Psoas muscle (tissue), 8 donors: ENCODE measurements at places on chromosomes 3 and 15.

GRCh38 chr15:34353627-34354026 lies 10.5 kb downstream of the NUTM1 start:
- DNase-seq = no peak

- DNase-seq = no peak
Observed at GRCh38 chr3:104596551-104596950, 770.2 kb upstream of the ALCAM start.

DNA sequence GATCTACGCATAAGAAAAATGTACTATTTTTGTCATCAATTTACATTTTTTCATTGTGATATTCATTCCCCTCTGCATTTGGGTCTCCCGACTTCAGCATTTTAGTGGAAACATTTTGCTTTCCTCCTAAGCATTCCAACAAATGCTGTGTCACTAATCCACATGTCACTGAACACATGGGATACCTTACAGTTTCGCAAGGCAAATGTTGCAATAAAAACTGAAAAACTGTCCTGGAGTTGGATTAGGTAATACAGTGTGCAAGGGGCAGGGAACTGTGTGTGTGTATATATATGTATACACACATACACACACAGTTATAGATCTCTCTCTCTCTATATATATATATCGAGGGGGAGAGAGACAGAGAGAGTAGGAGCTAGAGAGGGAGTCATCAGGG lies 632.2 kb downstream of the MAGI1 start:
- DNase-seq = no peak

DNA sequence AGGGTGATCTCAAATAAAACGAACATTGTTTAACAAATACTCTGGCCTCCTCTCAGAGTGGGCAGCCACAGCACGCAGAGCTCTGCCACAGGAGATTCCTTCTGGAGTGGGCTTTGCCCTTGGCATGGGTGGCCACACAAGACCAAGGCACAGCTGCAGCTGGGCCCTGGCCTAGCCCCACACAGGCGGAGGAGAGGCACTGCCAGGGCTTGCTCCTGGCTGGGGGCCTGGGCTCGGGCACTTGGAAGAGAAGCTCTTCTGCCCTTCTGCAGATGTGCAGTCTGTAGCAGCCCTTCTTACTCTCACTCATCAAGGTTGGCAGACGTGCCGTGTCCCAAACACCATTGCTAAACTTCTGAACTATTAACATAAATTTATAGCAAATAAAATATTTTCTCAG lies 67.2 kb downstream of the CRTC3 start:
- DNase-seq = no peak

- no peak for DNase-seq
Observed at GRCh38 chr3:60743631-60744164, 507.6 kb downstream of the FHIT start.

GRCh38 chr15:65082303-65082953 lies 5.9 kb downstream of the KBTBD13 start:
- no peak for DNase-seq

DNA sequence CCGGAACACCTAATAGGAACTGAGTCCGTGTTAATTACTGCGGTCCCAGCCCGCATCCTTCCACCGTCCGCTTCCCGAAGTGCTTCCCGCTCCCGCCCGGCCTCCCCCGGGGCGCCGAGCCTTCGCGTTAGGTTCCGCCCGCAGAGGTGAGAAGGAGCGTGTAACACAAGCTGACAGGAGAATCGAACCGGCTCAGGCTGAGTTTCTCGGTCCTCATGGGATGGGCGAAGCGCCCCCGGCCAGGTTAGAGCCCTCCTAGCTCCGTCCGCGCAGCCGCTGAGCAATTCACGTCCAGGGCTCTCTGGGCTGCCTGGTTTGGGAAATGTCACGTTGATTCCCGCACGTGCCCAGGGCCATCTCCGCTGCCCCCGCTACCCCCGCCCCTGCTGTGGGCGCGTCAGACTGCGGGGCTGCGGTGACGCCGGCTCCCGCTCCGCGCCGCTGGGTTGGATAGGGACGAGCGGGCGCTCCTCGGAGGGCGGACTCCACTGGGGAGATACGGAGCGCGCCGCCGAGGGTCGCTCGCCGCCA lies 954 bp downstream of the CLDN11 start:
- peak; percentile 60 for DNase-seq

DNA sequence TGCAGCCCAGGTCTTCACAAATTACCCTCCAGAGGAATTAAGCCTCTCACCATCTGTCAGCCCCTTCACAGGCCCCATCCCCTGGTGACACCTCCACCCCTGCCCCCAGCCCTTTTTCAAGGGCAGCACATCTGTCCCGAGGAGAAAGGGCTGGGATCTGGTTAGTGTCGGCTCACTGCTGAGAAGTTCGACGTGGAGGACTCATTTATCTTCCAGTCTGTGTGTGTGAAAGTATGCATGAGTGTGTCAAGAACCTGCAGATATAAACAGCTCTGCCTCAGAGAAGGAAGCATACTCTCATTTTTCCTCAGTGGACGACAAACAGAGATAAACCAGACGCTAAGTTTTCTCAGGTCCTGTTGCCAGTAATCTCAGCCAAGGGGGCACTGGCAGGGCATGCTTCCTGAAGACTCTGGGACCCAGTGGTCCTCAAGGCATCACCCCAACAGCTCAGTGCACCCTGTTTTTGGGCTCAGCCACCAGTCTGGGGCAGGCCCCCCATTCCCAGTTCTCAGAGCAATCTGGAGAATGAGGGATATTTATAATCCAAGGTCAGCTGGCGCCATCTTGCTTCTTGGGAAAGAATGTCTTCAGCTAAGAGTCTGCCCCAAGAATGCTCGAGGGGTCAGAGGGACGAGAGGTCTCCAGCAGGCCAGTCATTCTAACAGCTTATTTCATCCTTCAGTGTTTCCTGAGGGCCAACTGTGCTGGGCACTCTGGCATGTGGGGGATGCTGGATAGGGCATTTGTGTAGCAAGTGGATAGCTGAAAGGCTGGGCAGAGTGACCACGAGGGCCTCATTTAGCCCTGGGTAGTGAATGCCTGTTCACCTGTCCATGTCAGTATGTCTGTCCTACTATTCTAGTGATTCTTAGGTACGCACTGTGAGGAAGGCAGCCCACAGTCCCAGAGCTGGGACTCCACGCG lies 73.6 kb downstream of the ADCY5 start:
- no peak for DNase-seq

GRCh38 chr15:89326316-89326715 lies 8.3 kb downstream of the POLG start:
- no peak for DNase-seq

- DNase-seq = no peak
Observed at GRCh38 chr15:31523655-31524049, 197.0 kb downstream of the KLF13 start.

DNA sequence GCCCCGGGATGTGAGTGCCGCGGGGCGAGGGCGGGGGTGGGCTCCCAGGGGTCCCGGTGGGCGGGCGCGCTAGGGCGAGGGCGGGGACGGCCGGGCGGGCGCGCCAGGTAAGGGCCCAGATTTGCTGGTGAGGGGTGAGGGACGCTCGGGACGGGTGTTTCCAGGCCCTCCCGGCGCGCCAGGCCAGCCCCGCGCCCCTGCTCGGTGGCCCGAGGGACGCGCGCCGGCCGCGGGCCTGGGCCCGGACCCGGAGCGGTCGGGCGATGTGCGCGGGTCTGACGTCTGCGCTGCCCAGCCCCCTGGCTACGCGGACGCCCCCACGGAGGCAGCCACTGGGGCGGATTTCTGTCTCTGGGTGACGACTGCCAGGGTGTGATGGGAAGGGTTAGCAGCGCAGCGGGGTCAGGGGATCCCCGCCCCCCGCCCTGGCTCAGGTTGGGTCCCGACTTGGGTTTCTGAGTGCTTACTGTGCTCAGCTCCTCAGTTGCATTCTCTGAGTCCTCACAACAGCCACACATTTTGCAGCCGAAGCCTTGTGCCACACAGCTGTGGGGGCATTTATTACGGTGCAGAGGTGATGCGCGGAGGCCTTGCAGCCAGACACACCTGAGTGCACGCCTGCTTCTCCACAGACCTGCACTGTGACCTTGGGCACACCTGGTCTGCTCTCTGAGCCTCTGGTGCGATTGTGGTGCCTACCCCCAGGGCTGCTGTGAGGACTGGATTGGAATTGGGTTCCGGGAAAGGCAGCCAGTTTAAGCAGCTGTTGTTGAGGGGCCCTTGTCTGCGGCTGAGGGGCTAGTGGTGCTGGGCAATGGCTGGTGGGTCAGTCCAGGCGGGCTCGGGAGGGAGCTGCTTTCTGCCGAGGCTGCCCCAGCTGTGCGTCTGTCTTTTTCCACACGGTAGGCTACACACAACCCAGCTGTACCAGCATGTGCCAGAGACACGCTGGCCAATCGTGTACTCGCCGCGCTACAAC lies 523 bp downstream of the HDAC11 start:
- no peak for DNase-seq

DNA sequence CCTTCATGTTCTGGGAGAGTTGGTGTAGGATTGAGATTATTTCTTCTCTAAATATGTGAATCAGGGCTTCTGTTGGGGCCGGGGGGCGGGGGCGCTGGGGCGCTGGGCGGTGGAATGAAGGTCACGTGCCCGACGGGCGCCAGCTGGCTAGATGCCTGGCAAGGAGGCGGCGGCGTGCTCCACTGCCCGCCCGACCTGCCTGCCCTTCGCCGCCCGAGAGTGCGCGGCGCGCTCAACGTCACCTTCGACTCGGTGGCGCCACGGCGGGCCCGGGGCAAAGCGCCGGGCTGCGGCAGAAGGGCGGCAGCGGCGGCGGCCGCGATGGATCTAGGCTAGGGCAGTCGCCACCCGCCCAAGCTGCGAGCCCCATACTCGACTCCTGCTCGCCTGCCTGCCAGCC lies 47.0 kb upstream of the LHFPL4 start:
- no peak for DNase-seq

DNA sequence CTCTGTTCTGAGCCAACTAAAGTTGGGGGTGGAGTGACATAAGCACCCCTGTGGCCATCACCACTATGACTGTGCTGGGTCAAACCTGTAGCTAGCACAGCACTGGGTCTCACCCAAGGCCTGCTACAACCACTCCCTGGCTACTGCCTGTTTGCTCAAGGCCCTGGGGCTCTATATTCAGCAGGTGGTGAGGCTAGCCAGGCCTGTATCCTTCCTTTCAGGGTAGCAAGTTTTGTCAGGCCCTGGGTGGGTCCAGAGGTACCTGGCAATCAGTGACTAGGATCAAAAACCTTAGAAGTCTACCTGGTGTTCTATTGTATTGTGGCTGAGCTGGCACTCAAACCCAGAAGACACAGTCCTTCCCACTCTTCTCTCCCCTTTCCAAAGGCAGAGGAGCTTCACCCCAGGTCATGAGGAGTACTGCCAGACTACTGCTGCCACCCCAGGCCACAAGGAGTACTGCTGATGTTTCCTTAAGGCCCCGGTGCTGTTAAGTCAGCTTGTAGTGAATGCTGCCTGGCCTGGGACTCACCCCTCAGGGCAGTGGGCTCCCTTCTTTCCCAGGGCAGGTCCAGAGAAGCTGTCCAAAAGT lies 170.8 kb downstream of the IGSF11 start:
- DNase-seq = no peak

DNA sequence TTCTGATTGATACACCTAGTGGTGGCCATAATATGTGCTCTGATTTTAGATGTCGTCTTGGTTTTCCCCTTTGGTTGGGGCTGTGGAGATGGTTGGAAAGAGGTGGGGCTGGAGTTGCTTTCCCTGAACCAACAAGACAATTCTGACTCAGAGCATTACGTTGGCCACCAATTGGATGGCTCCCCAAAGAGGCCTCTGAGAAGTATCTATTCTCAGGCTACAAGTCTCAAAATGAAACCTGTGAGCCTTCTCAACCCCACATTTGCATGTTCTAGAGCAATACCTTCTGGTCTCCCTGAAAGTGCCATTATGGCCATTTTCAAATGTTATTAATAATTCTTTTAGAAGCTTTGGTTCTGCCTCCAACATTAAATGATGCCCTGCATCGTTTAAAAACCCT lies 188.4 kb upstream of the WNT5A start:
- no peak for DNase-seq

- no peak for DNase-seq
Observed at GRCh38 chr3:129756871-129757270, 136.6 kb downstream of the TMCC1 start.

GRCh38 chr15:85439996-85440395 lies 59.6 kb downstream of the AKAP13 start:
- no peak for DNase-seq

- no peak for DNase-seq
Observed at GRCh38 chr3:115108614-115109013, 38.5 kb downstream of the ZBTB20 start.

DNA sequence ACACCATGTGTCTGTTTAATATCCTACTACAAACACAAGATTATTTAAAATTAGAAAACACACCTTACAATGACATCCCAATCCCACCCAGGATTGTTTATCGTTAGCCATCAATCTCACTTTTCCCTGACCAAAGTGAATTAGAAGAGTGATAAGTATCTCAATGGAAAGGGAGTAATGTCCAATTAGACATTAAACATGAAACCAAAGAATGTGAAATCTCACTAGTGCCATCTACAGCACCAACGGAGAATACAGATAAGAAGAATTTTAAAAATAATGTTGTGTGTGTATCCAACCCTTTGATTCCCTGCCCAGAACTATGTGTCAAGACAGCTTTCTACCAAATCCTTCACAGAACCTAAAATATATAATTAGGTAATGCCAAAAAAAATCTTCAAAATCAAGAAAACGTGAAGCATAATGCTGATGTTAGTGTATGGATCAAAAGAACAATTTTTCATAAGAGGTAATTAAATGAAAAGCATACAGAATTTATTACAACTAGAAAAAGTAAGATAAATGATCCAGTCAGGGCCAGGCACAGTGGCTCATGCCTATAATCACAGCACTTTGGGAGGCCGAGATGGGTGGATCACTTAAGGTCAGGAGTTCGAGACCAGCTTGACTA lies 64.2 kb downstream of the SCAPER start:
- no peak for DNase-seq

GRCh38 chr3:11907667-11908660 lies 61.3 kb upstream of the TAMM41 start:
- DNase-seq = no peak

DNA sequence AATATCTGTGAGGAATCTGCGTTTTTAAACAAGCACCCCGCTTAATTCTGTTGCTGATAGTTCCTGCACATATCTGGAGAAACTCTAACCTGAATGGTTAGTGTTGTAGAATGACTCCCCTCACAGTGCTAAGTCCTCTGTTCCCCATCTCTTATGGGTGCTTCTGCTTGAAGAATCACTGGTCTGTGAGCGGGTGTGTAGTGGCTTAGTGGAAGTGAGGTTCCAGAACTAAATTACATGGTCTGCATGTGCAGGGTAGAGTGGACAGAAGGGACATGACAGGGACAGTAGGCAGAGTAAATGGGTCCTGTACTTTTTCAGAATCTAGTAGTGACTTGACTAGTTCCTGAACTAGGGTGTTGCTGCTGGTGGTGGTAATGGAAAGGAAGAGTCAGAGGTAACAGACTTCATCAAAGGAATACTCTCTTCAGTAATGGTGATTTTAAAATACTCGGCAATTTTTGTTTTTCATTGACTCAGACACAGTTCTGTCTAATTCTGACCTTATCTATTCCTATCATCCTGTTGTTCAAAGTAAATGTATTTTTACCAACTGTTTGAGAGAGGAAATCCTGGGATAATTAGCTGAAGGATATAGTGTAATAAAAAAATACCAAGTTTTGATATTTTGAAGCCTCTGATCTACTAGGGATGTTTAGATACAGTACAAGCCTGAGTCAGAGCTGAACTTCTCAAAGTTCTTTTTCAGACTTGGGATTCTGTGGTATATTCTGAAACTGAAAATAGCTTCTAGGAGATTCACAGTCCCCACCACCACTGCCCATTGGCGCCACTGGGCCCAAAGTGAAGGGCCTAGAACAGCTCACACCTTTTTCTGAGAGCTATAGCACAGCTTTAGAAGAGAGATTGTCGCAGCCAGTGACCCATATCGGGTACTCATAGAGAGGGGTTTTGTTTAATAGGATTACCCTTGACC lies 55.5 kb downstream of the FNDC3B start:
- no peak for DNase-seq
